ENCODE measurements at places on chromosomes 7 and 10. TPM values are rescaled to one million over a fixed set of nuclear protein-coding genes. Genes with fewer than 3 reads are reported as not detected.
A peak's percentile ranks its signal among the peaks of the same experiment; 100 is the strongest.

C7orf57 gene
- not detected for total RNA-seq

DNA sequence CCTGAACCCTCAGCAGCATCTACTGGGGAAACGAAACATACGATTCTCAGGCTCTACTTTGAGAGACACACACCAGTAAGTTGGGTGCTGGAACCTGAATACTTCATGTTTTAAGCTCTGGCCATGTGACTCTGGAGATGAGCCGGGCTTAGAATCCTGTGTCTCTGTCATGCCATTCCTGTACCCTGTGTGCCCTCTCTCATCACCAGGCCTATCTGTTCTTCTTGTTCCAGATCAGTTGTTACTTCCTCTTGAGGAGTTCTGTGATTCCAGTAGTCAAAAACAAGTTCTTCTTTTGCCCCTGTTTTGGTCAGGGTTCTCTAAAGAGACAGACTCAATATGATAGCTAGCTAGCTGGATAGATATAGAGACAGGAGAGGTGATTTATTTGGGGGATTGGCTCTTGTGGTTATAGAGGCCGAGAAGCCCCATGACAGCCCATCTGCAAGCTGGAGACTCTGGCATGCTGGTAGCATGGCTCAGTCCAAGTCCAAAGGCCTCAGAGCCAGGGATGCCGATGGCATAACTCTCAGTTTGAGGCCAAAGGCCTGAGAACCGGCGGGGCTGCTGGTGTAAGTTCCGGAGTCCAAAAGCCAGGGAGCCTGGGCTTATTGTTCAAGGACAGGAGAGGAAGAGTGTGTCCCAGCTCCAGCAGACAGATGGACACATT, 54.3 kb downstream of the CHN2 start:
- no peaks in the 10 kb centered on the region for H3K36me3 ChIP-seq
- no peaks in the 10 kb centered on the region for H3K27me3 ChIP-seq
- no peak overlapping the region for H3K27ac ChIP-seq
- H3K4me3 ChIP-seq: no peak overlapping the region
- no peak for DNase-seq

- no peaks in the 10 kb centered on the region for H3K27me3 ChIP-seq
- DNase-seq: no peak
- H3K27ac ChIP-seq: peak overlapping the region; percentile 77
Observed at GRCh38 chr7:36367561-36368077, 22.0 kb upstream of the ANLN start.

DNA sequence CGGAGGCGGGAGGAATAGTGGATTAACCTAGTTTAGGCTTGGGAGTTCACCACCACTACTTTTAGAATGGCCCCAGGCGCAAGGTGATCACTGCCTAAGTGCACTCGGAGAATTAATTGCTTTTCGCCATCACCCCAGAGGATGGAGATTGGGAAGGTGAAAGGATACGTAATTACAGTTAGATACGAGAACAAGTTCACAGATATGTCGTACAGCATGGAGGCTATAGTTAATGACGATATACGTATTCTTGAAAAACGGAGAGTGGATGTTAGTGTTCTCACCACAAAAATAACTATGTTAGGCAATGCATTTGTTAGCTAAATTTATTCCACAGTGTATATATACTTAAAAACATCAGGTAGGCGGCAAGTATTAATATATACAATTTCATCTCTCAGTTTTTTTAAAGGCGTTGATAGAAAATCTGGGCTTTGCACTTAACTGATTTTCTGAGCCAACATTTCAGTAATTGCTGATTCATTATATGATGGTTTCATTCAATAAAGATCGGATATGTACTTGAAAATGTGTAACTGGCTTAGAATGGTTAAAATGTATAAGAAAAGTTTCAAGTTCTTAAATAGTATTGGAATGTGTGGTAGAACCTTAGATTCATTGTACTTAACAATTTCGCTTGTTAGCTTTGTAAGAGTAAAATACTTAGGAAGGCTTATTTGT, 683 bp downstream of the CDC123 start:
- H3K27ac ChIP-seq: peak overlapping the region; percentile 94
- H3K36me3 ChIP-seq: no peaks in the 10 kb centered on the region
- H3K4me1 ChIP-seq: peaks cover 13% of the 10 kb centered on the region
- H3K27me3 ChIP-seq: no peaks in the 10 kb centered on the region
- H3K4me3 ChIP-seq: peak overlapping the region; percentile 47

GRCh38 chr7:74216361-74216761, 6.6 kb downstream of the LAT2 start:
- H3K27me3 ChIP-seq: no peaks in the 10 kb centered on the region
- H3K27ac ChIP-seq: no peak overlapping the region
- no peaks in the 10 kb centered on the region for H3K36me3 ChIP-seq

DNA sequence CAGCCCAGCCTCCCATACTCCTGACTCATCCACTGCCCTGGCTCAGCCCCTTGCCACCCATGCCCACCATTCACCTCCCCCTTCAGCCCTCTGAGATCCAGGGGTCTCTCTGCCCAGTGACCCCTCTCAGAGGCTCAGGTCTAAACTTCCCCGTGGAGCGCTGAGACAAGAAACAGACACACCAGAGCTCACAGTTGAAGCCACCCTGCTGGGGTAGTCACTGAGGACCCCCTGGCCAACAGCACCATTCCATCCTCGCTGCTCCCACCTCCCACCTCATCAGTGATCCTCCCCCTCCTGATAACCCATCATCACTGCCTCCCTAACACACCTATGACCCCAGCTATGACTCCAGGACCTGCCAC, 100.7 kb downstream of the GRID1 start:
- H3K27ac ChIP-seq: no peak overlapping the region
- no peak for DNase-seq
- peaks cover 21% of the 10 kb centered on the region for H3K27me3 ChIP-seq

- H3K4me1 ChIP-seq: peaks cover 8% of the 10 kb centered on the region
- H3K27me3 ChIP-seq: no peaks in the 10 kb centered on the region
- peak overlapping the region; percentile 88 for H3K27ac ChIP-seq
- peak; percentile 63 for DNase-seq
Observed at GRCh38 chr7:105387508-105388355, 989 bp downstream of the SRPK2 start.

Measured in transverse colon (tissue), 4 donors.